Posterior cingulate gyrus (tissue), 11 donors: ENCODE measurements at places on chromosomes 6 and 20.

GRCh38 chr20:50332491-50332980 is 141.9 kb downstream of the CEBPB start:
- no peak for DNase-seq

- DNase-seq = no peak
Measured at GRCh38 chr20:19937651-19938420, 79.3 kb upstream of the NAA20 start.

- DNase-seq = no peak
Measured at GRCh38 chr6:28135393-28135792, 6.3 kb upstream of the ZKSCAN8 start.

DNA sequence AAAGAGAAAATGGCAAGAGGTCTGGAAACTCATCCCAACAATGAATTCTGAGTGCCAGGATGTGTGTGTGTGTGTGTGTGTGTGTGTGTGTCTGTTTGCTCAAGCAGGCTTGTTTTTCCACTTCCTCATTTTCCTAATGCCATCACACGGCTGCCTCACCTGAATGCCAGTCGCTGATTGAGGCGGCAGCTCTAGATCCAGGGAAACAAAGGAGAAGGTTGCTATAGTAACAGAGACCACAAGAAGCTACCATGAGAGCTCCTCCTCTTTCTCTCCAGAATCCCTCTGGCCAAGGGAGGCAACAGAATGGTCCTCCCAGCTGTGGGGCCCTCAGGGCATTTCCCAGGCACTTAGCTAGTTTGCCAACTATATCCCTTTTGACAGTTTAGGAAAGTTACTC is 241.1 kb upstream of the TSHZ2 start:
- DNase-seq = no peak

GRCh38 chr6:127201321-127201720 is 65.3 kb upstream of the RNF146 start:
- no peak for DNase-seq
